ENCODE measurements at places on chromosomes 4 and X. TPM values are rescaled to one million over a fixed set of nuclear protein-coding genes. Genes with fewer than 3 reads are reported as not detected.

Gene NAA11
- not detected for polyA plus RNA-seq

Gene FRMD7
- polyA plus RNA-seq: not detected

Gene KDR
- polyA plus RNA-seq: not detected

Gene DTHD1
- 0.16 TPM for polyA plus RNA-seq

Gene USP27X
- polyA plus RNA-seq: 0.07 TPM

Gene PNMA3
- polyA plus RNA-seq: 0.42 TPM

Gene HGFAC
- polyA plus RNA-seq: not detected

Gene CYBB
- 0.05 TPM for polyA plus RNA-seq

Gene GPR173
- polyA plus RNA-seq: not detected

Data from CD4-positive, alpha-beta memory T cell (primary cell).